ENCODE measurements at places on chromosomes 12 and 14. TPM values are rescaled to one million over a fixed set of nuclear protein-coding genes. Genes with fewer than 3 reads are reported as not detected.

KRT86 gene
- not detected for total RNA-seq

CBLN3 gene
- total RNA-seq = 0.74 TPM

OR4K17 gene
- total RNA-seq = not detected

DBX2 gene
- not detected for total RNA-seq

IL23A gene
- not detected for total RNA-seq

WDR20 gene
- total RNA-seq = 15.1 TPM

AKAP5 gene
- 0.17 TPM for total RNA-seq

AICDA gene
- total RNA-seq = not detected

TAS2R7 gene
- not detected for total RNA-seq

DAO gene
- total RNA-seq = not detected

C3AR1 gene
- not detected for total RNA-seq

EML5 gene
- not detected for total RNA-seq

SMIM41 gene
- not detected for total RNA-seq

CLEC1A gene
- total RNA-seq = not detected

SLC24A4 gene
- total RNA-seq = not detected

EVL gene
- total RNA-seq = 22.9 TPM

VCPKMT gene
- 3.7 TPM for total RNA-seq

STON2 gene
- total RNA-seq = 0.50 TPM

ADAMTS20 gene
- total RNA-seq = not detected

GPR135 gene
- 0.84 TPM for total RNA-seq
